BJ (cell line): ENCODE measurements at places on chromosomes 12 and 14.

GRCh38 chr14:62097072-62097471, 334.9 kb downstream of the SNAPC1 start:
- DNase-seq: no peak

GRCh38 chr12:3905664-3906063, 32.5 kb upstream of the PARP11 start:
- no peak for DNase-seq

DNA sequence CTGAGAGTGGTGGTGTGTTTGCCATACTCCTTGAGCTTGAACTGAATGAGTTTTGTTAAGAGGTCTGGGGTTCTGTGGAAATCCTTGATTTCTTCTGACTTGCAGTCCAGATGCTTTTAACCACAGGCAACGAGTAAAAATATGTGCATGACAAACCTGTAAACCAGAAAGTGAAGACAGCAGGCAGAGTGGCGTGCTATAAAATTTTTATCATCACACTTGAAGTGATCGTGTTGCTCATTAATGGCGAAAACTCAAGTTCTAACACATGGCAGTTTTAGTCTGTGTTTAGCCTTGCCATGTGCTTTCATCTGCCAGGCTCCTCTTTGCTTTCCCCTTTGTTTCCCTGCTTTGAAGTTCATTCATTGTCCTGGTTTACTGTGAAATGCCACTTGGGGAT, 28.0 kb downstream of the TXNRD1 start:
- peak; percentile 47 for DNase-seq

DNA sequence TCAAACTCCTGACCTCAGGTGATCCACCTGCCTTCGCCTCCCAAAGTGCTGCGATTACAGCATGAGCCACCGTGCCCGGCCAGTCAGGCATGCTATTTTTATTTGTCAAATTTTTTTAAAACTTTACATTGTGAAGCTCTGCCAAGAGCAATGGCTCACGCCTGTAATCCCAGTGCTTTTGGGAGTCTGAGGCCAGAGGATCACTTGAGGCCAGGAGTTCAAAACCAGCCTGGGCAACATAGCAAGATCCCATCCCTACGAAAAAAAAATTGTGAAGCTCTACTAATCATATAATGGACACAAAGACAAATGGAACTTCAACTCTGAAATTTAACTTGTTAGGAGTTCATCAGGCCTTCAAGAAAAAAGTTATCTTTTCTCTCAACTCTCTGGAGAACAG, 1.9 kb downstream of the R3HDM2 start:
- DNase-seq: no peak

GRCh38 chr12:85092814-85093370, 56.7 kb downstream of the LRRIQ1 start:
- no peak for DNase-seq

DNA sequence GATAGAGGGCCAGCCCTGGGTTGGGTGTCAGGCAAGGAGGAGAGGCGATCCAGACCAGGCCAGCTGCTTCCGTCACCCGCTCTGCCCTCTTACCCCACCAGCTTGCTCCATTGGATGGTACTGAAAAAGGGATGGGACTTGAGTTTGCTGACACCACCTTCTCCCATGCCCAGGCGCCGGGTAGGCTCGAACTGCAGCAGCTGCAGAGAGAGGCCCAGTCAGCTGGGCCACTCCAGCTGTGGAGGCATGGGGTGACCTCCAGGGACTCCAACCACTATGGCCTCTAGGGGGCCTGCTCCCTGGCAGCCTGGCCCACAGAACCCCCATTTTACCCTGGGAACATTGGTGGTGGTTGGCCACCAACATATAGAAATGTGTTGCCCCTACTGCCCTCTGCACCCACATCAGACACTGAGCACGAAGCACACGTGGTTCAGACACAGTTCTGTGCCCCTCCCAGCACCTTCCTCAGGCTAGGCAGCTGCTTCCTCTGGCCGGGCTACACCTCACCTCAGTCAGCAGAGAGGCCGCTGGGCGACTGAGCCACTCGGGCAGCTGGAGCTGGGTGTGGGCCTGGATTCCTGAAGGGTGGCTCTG, 16.0 kb downstream of the RPS6KL1 start:
- DNase-seq: no peak

DNA sequence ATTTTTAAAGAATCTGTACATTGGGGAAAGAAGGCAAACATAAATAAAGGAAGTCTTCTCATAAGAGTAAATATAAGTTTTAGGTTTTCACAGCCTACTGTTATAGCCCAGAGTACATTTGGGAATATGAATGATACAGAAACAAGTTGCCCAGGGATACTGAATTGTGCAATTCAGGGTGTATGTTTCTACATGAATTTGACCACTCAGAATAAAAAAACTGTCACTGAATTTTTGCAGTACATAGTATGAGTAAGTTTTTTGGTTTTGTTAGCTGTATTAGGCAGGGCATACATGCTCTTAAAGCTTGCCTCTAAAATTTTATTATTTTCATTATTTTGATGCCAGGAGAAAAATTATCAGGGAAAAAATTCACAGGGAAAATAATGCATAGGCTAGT, 6.6 kb upstream of the PCNX4 start:
- DNase-seq: no peak

DNA sequence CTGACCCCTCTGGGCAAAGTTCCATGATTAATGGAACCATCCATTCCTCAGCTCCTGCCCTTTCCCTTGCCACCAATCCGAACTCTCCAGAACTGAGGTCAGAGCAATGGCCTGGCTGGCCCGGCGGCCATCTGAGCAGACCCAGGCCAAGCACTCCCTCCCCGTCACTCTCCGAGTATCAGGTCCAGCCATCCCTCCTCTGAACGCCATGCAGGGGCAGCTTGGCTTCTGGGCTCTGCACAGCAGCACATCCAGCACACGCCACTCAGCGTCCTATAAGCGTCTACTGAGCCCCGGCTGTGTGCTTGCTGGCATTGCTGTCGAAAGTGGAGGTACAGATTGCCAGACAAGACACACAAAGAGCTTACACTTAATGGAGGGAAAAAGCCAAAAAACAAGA, 34.3 kb upstream of the VWF start:
- DNase-seq: no peak

DNA sequence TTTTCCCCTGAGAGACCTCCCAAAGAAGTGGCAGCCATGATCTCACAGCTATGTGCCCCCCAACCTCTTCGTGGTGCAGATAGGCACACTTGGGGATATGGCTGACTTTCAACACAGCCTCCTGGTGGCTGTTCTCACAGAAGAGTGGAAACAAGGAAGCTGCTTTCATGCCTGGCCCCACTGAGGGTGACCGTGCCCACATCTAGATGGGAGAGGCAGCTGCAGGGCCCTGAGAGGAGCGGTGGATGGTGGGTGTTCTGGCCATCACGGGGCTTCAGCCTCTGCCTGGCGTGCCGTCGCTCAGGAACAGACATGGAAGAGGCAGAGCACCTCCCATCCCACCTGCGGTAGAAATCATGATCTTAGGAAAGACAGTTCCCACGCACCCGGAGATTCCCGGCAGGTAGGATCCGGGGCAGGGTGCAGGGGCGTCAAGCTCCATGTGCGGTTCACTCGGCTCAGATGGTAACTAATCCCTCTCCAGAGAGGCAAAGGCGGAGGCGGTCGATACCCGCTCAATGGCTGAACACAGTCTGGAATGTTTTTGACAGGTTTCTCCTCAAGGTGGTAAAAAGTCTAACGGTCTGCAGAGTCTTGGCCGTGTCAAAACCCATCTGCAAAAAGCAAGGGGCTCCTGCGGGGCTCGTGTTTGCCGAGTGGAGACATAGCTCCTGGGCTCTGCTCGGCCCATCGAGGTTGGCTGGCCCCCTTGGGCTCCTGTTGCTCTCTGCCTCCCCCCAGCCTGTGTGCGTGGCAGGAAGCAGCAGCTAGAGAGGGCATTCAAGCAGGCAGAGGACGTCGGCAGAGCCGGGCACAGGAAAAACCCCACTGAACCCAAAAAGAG, 225.2 kb upstream of the RTL1 start:
- DNase-seq: no peak

DNA sequence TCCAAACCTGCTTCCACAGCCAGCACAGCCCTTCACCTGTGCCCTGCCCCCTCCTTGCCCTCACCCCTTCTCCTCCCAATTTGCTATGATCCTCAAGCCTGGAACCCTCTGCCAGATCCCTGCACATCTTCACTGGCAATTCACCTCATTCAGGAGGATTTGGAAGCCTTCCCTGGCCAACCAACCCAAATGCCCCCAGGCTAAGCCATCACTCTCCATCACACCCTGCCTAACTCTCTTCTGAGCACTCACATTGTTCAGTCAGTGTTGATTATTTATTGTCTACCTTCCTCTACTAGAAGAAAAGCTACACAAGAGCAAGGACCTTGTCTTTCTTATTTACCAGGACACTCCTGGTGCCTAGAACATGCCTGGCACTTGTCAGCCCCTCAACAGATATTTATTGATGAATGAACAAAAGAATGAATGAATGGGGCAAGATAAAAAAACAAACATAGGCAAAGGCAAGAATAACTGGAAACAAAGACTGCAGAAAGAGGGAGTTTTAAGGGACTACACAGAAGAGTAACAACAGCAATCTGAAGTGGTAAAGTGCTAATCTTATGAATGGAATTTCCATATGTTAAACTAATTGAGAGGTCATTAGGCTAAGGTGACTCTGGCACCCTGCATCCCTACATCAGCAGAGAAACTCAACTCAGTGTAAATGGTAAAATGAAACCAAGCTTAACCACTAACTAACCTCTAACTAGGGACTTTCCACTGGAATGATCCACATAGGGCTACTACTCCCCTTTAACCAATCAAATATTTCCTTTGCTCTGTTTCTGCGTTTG, 33.4 kb downstream of the TMTC1 start:
- no peak for DNase-seq

GRCh38 chr14:91394105-91395081, 23.2 kb downstream of the CCDC88C start:
- no peak for DNase-seq

DNA sequence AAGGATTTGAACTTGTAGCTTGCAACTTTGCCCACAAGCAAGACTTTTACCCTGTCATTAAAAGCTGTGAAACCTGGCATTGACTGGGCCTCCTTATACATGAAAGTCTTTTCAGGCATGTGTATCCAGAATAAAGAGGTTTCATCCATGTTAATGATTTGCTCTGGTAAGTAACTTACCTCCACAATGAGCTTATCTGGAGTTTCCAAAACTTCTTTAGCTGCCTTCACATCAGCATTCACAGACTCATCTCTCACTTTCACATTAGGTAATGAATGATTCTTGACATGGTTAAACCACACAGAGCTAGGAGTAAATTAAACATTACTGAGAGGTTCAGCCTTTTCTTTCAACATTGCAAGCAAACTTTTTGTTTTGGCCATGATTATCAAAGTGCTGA, 234.4 kb upstream of the CLEC14A start:
- no peak for DNase-seq
